Neural crest cell (in vitro differentiated cells): ENCODE measurements at places on chromosomes 7 and 10.

- DNase-seq = no peak
These were observed 150.2 kb downstream of the VPS50 start for GRCh38 chr7:93382362-93382761.

DNA sequence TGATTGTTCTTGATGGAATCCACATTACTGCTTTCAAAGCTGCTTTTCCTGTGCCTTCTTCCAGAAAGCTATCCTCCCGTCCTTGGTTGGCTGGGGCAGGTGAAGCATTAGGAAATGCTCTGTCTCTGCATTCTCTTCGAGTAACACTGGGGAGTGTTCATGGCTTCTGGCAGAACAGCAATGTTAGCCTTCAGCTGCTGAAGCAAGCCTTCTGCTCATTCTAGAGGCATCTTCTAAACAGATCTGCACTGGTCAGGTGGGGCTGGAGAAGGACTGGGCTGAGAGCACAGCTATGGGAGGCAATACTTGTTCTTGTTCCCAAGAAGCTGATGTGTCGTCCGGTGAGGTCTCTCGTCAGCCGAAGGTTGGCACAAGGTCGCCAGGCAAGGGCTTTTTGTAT is 80.6 kb downstream of the MGMT start:
- no peak for DNase-seq

GRCh38 chr7:139648391-139648861 is 124.9 kb downstream of the CLEC2L start:
- DNase-seq = no peak

DNA sequence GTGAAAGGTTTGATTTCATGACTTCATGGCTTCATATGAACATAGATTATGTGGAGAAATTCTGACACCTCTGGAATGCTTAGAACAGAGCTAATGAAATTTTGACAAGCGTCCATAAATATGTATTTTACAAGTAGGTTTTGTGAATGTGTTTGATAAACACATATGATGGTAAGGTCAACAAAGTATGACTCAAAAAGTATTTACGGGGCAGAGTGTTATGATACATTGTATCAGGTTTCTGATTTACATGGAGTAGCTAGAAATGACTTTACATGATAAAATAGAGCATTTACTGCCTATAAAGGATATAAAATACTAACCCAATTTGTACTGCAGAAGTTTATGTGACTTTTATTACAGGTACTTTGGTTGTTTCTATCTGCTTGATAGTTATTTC is 206.3 kb downstream of the MDFIC start:
- no peak for DNase-seq

DNA sequence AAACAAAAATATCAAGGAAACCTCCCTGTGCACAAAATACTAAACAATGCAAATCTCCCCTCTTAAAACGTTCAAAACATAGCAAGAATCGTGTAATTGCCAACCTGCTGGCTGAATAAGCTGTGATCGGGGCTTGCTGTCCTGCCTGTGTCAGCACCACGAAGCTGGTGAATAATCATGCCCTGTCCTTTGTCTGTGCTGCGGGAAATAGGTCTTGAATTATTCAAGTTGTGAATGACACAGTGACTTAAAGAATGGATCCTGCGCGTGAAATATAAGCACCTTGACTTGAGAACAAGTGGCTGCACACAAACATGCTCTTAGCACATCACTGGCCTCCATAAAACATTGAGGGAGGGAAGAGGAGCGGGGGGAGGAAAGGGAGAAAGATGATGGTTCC is 130.2 kb downstream of the OAT start:
- no peak for DNase-seq
